ENCODE measurements at places on chromosomes 7 and 10. TPM values are rescaled to one million over a fixed set of nuclear protein-coding genes. Genes with fewer than 3 reads are reported as not detected.

GRCh38 chr10:65365878-65366277 is 1560.0 kb upstream of the LRRTM3 start:
- no peaks in the 10 kb centered on the region for H3K27me3 ChIP-seq
- H3K4me3 ChIP-seq, result no peak overlapping the region
- H3K4me1 ChIP-seq, result no peaks in the 10 kb centered on the region
- DNase-seq, result no peak

Gene ITIH5
- total RNA-seq, result 21.0 TPM

GRCh38 chr7:140778975-140779374 is 82.5 kb downstream of the NDUFB2 start:
- H3K27ac ChIP-seq, result no peak overlapping the region
- H3K36me3 ChIP-seq, result peaks cover 15% of the 10 kb centered on the region
- no peaks in the 10 kb centered on the region for H3K4me1 ChIP-seq
- DNase-seq, result no peak
- no peaks in the 10 kb centered on the region for H3K27me3 ChIP-seq

DNA sequence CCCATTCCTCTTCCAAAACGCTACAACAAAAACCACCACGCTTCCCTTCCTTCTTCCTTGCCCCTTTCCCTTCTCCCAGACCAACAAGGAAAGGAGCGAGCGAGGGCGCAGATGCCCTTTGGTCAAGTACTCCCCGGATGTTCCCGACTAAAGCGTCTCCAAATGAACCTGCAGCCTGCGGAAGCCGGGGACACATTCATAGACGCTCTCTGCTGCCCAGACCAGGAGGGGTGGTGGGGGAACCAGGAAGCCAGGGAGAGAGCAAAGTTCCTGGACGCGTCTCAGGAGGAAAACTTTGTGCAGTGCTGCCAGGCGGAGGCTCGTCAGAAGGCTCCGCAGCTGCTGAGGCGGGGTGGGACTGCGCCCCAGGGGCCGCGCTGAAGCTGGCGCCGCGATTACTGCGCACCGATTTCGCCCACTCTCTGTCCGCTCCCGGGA is 754 bp downstream of the SEMA3D start:
- peak overlapping the region; percentile 36 for H3K4me3 ChIP-seq
- peaks cover 21% of the 10 kb centered on the region for H3K4me1 ChIP-seq
- no peaks in the 10 kb centered on the region for H3K27me3 ChIP-seq
- peak overlapping the region; percentile 32 for H3K27ac ChIP-seq

DNA sequence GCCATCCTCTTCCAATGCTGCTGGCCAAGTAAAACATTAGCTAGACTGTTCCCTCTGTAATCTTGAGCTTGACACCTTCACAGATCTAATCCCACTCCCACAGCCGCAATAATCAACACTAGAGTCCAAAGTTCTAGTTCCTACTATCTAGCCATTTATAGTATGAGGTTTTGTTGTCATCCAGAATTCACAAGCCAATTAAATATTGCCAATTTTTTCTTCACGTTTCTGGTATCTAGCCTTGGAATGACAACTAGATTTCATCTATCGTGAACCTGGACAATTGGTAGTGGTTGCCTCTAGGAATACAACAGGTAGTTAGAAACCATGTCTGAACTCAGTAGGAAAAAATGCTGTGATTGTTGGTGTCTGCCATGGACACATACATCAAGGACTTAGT is 10.4 kb downstream of the WASL start:
- no peak overlapping the region for H3K4me3 ChIP-seq
- peaks cover 13% of the 10 kb centered on the region for H3K4me1 ChIP-seq
- H3K27ac ChIP-seq, result no peak overlapping the region
- H3K36me3 ChIP-seq, result no peaks in the 10 kb centered on the region

Gene HOXA7
- total RNA-seq, result 2.8 TPM

DNA sequence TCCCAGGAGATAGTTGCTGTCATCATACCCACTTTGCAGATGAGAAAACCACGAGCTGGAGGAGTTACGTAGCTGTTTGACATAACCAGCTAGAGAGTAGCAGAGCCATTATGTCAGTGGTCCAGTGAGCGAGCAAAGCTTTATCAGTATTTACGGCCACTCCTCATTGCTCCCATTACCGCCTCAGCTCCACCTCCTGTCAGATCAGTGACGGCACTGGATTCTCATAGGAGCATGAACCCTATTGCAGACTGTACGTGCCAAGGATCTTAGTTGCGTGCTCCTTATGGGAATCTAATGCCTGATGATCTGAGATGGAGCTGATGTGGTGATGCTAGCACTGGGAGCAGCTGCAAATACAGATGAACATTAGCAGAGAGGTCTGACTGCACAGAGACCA is 9.2 kb upstream of the SFMBT2 start:
- DNase-seq, result no peak
- H3K27me3 ChIP-seq, result no peaks in the 10 kb centered on the region
- H3K27ac ChIP-seq, result no peak overlapping the region
- H3K4me3 ChIP-seq, result no peak overlapping the region
- H3K4me1 ChIP-seq, result no peaks in the 10 kb centered on the region

Gene NANOS1
- 1.5 TPM for total RNA-seq

Gene UPK3B
- 26.8 TPM for total RNA-seq

DNA sequence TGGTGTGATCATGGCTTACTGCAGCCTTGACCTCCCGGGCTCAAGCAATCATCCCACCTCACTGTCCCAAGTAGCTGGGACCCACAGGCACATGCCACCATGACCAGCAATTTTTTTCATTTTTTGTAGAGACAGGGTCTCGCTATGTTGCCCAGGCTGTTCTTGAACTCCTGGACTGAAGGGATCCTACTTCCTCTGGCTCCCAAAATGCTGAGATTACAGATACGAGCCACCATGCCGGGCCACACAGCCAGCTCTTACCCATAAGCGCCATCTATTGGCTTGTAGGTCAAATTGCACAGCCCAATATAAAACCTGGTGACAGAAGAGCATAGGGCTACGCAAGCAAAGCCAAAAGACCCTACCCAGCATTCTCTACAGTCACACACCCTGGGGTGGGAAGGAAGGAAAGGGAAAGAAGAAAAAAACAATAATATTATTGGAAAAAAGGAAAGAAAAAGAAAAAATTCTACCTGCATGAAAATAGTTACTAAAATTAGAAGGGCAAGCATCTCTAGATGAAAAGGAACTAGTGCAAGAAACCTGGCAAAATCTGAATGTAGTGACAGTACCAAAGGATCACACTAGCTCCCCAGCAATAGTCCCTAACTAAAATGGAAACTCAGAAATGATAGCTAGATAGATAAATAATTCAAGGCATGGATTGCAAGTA is 29.4 kb upstream of the AMPH start:
- H3K27me3 ChIP-seq, result no peaks in the 10 kb centered on the region
- no peak overlapping the region for H3K4me3 ChIP-seq
- peak; percentile 60 for DNase-seq
- H3K36me3 ChIP-seq, result no peaks in the 10 kb centered on the region
- H3K4me1 ChIP-seq, result no peaks in the 10 kb centered on the region

DNA sequence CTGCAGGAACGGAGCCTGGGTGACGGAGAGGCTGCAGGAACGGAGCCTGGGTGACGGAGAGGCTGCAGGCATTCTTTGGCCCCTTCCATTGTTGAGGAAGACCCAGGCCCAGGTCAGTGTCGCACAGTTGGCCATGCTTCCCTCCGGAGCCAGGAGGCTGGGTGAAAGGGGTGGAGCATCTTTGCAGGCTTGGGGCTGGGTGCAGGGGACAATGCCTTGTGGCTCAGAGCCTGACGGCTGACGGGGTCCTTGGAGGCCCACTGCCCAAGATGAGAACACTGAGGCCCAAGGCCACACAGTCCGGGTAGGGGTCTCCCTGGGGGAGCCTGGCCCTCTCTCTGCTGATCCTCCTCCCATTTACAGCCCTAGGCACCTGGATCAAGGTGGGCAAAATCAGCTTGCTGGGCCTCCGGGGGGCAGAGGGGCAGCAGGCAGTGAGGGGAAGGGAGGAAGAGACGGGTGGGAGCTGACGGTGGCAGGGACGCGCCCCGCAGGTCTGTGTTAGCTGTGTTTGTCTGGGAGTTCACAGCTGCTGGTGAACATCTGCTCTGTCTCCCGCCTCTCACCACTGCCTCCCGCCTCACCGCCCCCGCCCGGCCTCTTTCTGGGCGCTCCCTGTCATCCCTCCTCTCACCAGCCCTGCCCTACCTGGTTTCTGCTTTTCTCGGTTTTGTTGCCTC is 30.6 kb upstream of the PCBD1 start:
- H3K27ac ChIP-seq, result no peak overlapping the region
- no peaks in the 10 kb centered on the region for H3K4me1 ChIP-seq
- H3K36me3 ChIP-seq, result no peaks in the 10 kb centered on the region
- no peak for DNase-seq

Gene ATP6V1F
- 224 TPM for total RNA-seq

- no peak overlapping the region for H3K4me3 ChIP-seq
- no peak for DNase-seq
- no peaks in the 10 kb centered on the region for H3K27me3 ChIP-seq
- no peaks in the 10 kb centered on the region for H3K4me1 ChIP-seq
Measured at GRCh38 chr7:82183634-82184033, 259.9 kb downstream of the CACNA2D1 start.

GRCh38 chr10:86635402-86635801 is 18.9 kb upstream of the OPN4 start:
- no peaks in the 10 kb centered on the region for H3K36me3 ChIP-seq
- H3K4me3 ChIP-seq, result no peak overlapping the region
- peaks cover 6% of the 10 kb centered on the region for H3K4me1 ChIP-seq
- H3K27ac ChIP-seq, result no peak overlapping the region
- no peak for DNase-seq

GRCh38 chr10:130046591-130046990 is 64.0 kb downstream of the C10orf143 start:
- H3K36me3 ChIP-seq, result no peaks in the 10 kb centered on the region
- H3K4me1 ChIP-seq, result no peaks in the 10 kb centered on the region
- peak; percentile 74 for DNase-seq
- no peaks in the 10 kb centered on the region for H3K27me3 ChIP-seq
- H3K27ac ChIP-seq, result no peak overlapping the region

Gene SEMA3E
- 2.1 TPM for total RNA-seq

Gene TMEM236
- total RNA-seq, result 4.6 TPM

- peaks cover 43% of the 10 kb centered on the region for H3K36me3 ChIP-seq
- H3K27me3 ChIP-seq, result no peaks in the 10 kb centered on the region
- no peak overlapping the region for H3K4me3 ChIP-seq
- H3K4me1 ChIP-seq, result peaks cover 4% of the 10 kb centered on the region
- H3K27ac ChIP-seq, result no peak overlapping the region
Measured at GRCh38 chr10:102515724-102516123, 12.0 kb downstream of the SUFU start.

DNA sequence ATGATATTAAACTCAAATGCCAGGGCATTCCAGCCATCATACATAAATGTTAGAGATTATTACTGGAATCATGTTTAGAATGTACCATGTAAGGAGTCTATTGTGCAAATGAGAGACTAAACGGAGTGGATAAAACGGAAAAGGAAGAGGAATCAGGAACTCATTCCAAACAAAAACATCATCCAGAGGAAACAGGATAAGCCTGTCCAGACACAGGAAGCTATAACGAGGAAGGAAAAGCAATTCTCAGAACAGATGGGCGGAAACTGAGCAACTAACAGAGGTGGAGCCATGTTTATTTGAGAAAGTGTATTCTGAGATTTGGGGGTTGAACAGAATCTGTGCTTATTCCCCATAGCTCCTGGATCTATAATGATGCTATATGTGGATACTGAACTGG is 52.3 kb upstream of the TRIM24 start:
- H3K4me1 ChIP-seq, result no peaks in the 10 kb centered on the region
- DNase-seq, result no peak
- no peaks in the 10 kb centered on the region for H3K36me3 ChIP-seq

GRCh38 chr10:104376784-104377300 is 23.2 kb downstream of the CFAP58 start:
- no peaks in the 10 kb centered on the region for H3K4me1 ChIP-seq
- no peaks in the 10 kb centered on the region for H3K36me3 ChIP-seq
- H3K27ac ChIP-seq, result no peak overlapping the region
- DNase-seq, result no peak

- no peak for DNase-seq
- no peaks in the 10 kb centered on the region for H3K27me3 ChIP-seq
- H3K36me3 ChIP-seq, result no peaks in the 10 kb centered on the region
- H3K27ac ChIP-seq, result no peak overlapping the region
- no peaks in the 10 kb centered on the region for H3K4me1 ChIP-seq
- H3K4me3 ChIP-seq, result no peak overlapping the region
Measured at GRCh38 chr10:74548676-74549075, 277.7 kb upstream of the KAT6B start.

Gene VGF
- 0.33 TPM for total RNA-seq

GRCh38 chr10:3658766-3659165 is 126.2 kb downstream of the KLF6 start:
- H3K4me3 ChIP-seq, result no peak overlapping the region
- H3K36me3 ChIP-seq, result no peaks in the 10 kb centered on the region
- no peaks in the 10 kb centered on the region for H3K4me1 ChIP-seq
- no peak overlapping the region for H3K27ac ChIP-seq
- DNase-seq, result no peak
- H3K27me3 ChIP-seq, result no peaks in the 10 kb centered on the region

GRCh38 chr7:8035192-8035591 is 66.6 kb downstream of the GLCCI1 start:
- no peak overlapping the region for H3K4me3 ChIP-seq
- H3K27ac ChIP-seq, result no peak overlapping the region
- no peaks in the 10 kb centered on the region for H3K4me1 ChIP-seq

GRCh38 chr10:44374155-44374554 is 10.7 kb downstream of the CXCL12 start:
- no peaks in the 10 kb centered on the region for H3K4me1 ChIP-seq
- H3K4me3 ChIP-seq, result no peak overlapping the region
- H3K36me3 ChIP-seq, result no peaks in the 10 kb centered on the region
- H3K27me3 ChIP-seq, result no peaks in the 10 kb centered on the region
- H3K27ac ChIP-seq, result no peak overlapping the region

- DNase-seq, result no peak
- H3K4me3 ChIP-seq, result no peak overlapping the region
- H3K36me3 ChIP-seq, result no peaks in the 10 kb centered on the region
- no peaks in the 10 kb centered on the region for H3K4me1 ChIP-seq
- H3K27ac ChIP-seq, result no peak overlapping the region
Measured at GRCh38 chr7:95323410-95324129, 762 bp downstream of the PON1 start.

Gene CLDN4
- 111 TPM for total RNA-seq

DNA sequence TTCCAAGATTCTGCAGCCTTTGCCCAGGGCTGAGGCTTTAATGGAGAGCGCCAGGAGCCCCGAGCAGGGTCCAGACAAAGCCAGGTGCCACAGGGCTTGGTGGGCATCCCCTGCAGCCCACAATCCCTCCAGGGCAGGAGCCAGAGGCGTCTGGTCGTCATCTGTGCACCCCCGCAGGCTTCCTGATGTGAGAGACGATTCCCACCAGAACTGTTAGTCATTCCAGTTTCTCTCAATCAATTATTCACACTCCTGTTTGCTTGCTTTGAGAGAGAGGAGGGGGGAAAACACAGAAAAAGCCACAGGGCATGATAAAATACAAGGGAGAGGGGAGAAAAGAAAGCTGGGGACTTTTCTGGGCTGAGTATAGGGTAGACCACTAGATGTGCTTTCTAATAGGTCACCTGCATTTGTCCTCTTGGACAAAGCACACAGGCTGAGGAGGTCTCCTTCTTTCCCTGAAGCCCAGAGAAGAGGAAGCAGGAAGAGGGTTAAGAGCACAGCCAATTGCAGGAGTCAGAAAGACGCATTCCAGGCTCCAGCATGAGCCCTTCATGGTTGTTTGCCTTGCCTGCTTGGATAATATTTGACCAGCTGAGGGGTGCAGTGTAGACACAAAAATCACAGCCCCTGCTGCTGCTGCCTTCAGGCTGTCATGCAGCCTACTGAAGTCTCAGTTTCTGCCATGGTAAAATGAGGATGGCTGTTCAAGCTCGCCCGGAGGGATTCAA is 194.4 kb downstream of the PLXNA4 start:
- no peaks in the 10 kb centered on the region for H3K36me3 ChIP-seq
- H3K27me3 ChIP-seq, result no peaks in the 10 kb centered on the region
- H3K4me3 ChIP-seq, result no peak overlapping the region

Gene ADAM22
- 3.2 TPM for total RNA-seq

Gene BAZ1B
- 70.2 TPM for total RNA-seq

Gene ADGRA1
- 0.39 TPM for total RNA-seq

Gene ACHE
- 2.2 TPM for total RNA-seq

All from upper lobe of left lung (tissue), 6 donors.